ENCODE measurements at places on chromosomes 7 and 10.

DNA sequence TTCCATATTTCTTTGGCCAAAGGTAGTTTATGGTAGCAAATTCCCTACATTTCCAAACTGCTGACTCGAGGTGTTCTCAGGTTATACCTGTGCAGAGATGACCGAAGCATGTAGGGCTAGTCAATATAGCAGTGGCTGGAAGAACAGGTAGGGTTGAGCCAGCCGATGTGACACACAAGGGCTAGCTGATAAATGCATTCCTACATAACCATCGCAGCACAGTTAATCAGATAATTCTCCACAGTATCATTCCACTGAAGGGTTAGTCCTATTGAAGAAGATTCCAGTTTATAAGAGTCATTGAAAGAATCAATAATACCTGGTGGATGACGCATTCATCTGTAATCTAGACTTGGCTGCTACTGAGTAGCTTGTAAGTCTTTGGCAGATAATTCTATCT lies 220.0 kb downstream of the KIF20B start:
- DNase-seq = no peak

DNA sequence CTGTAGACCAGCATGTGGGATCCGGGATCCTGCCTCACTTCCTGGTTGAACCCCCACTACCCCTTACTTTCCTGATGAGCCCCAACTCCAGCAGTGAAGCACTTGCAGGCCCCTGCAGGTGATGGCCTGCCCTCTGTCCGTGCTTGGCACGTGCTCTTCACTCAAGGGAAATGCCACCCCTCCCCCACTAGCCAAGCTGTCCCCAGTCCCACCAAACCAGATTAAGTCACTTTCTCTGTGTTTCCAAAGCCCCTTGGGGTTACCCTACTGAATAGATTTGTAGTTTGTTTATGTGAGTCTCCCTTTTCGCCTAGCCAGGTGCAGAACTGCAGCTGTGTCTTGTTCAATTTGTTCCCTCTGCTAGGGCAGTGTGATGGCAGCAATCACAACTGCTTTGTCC lies 121.7 kb downstream of the WDFY4 start:
- no peak for DNase-seq

- DNase-seq = no peak
These were observed 33.4 kb upstream of the KNDC1 start for GRCh38 chr10:133126431-133127290.

DNA sequence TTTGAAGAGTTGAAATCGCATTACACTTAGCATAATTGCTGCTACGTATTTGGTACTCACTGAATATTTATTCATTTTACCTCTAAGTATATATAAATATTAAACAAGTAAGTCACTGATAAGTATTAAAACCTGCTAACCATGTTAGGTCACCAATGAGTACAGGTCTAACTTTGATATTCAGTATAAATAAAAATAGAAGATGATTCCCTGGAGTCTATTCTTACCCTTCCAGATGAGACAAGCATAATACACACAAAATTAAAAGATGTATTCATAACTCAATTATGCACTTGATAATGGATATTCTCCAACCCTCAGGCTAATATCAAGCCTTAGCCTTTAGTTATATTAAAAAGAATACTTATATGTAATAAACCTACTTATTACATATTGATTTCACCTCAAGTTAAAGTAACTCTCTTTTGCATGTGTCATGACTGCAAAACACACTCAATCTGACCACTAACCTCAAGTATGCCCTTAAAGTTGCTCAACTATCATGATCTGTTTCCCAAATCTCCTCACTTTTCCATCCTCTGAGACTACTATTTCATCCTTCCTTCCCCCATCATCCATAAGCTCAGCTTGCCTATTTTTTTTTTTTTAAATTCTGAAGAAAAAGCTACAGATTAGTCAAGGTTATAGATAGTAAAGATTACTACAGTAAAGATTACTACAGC lies 46.8 kb downstream of the IPMK start:
- DNase-seq = no peak

DNA sequence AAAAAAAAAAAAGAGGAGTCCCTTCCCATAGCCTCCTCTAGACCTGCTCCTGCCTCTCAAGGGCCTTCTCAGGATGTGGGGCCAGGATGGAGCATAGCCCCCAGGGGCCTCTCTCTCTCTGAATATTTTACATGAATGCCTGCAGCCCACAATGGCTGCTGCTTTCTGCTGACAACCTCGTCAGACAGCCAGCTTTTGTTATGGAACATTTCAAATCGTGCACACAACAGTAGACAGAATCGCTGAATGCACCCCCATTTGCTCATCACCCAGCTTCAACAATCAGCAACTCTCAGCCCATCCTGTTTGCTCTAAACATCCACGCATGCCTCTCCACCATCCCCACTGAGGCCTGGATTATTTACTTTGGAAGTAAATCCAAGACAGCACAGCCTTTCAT lies 5.4 kb downstream of the PLAC9 start:
- DNase-seq = no peak

GRCh38 chr7:151179287-151179860 lies 7.7 kb downstream of the ASB10 start:
- no peak for DNase-seq
